Hepatocyte (in vitro differentiated cells): ENCODE measurements at places on chromosomes 1 and 21. TPM values are rescaled to one million over a fixed set of nuclear protein-coding genes. Genes with fewer than 3 reads are reported as not detected.

The RCC2 gene
- polyA plus RNA-seq = 22.5 and 25.1 TPM in 2 replicates

The C1orf105 gene
- 0.21 and 2.2 TPM in 2 replicates for polyA plus RNA-seq

The OR2T3 gene
- polyA plus RNA-seq = not detected in 2 replicates

The ROR1 gene
- polyA plus RNA-seq = 16.4 and 21.9 TPM in 2 replicates

The FGR gene
- 0.28 TPM in 1 of 2 replicates, not detected in the other for polyA plus RNA-seq

The MAP3K21 gene
- polyA plus RNA-seq = 2.1 and 2.5 TPM in 2 replicates

The RNU1-3 gene
- polyA plus RNA-seq = not detected in 2 replicates

The NBPF11 gene
- 6.4 and 9.2 TPM in 2 replicates for polyA plus RNA-seq

The PM20D1 gene
- 0.07 and 0.08 TPM in 2 replicates for polyA plus RNA-seq

The ZNF695 gene
- 1.7 and 2.0 TPM in 2 replicates for polyA plus RNA-seq

The ABCG1 gene
- polyA plus RNA-seq = 8.4 and 14.0 TPM in 2 replicates

The RFX5 gene
- polyA plus RNA-seq = 14.1 and 18.0 TPM in 2 replicates

The HSD3B2 gene
- polyA plus RNA-seq = 2.2 and 4.6 TPM in 2 replicates

The ADAM30 gene
- not detected in 2 replicates for polyA plus RNA-seq

The CGN gene
- 46.3 and 54.5 TPM in 2 replicates for polyA plus RNA-seq

The GJA5 gene
- 9.7 and 15.3 TPM in 2 replicates for polyA plus RNA-seq

The LRRC39 gene
- polyA plus RNA-seq = 0.88 and 1.1 TPM in 2 replicates

The GBP7 gene
- 0.06 and 0.27 TPM in 2 replicates for polyA plus RNA-seq

The AADACL3 gene
- polyA plus RNA-seq = not detected in 2 replicates

The INKA2 gene
- polyA plus RNA-seq = 1.8 and 3.4 TPM in 2 replicates

The ATAD3C gene
- polyA plus RNA-seq = 0.99 and 1.2 TPM in 2 replicates

The KCNA3 gene
- not detected in 2 replicates for polyA plus RNA-seq

The ERG gene
- 1.9 and 2.5 TPM in 2 replicates for polyA plus RNA-seq

The ZBTB48 gene
- polyA plus RNA-seq = 24.8 and 25.3 TPM in 2 replicates

The SLAMF8 gene
- polyA plus RNA-seq = 0.47 and 0.74 TPM in 2 replicates

The BRINP2 gene
- polyA plus RNA-seq = 1.5 TPM in 1 of 2 replicates, not detected in the other

The LEFTY2 gene
- polyA plus RNA-seq = 0.55 and 1.1 TPM in 2 replicates

The LINGO4 gene
- not detected in 2 replicates for polyA plus RNA-seq

The HHIPL2 gene
- polyA plus RNA-seq = 0.37 and 0.99 TPM in 2 replicates

The BMP8B gene
- polyA plus RNA-seq = 1.9 and 3.1 TPM in 2 replicates

The SYTL1 gene
- 21.7 and 26.2 TPM in 2 replicates for polyA plus RNA-seq
